ENCODE measurements at places on chromosomes 12 and 14.
A peak's percentile ranks its signal among the peaks of the same experiment; 100 is the strongest.

- DNase-seq, result peak; percentile 53
These were observed 565 bp downstream of the NT5DC3 start for GRCh38 chr12:103840462-103840875.

GRCh38 chr12:125907351-125907750 lies 842.1 kb downstream of the AACS start:
- no peak for DNase-seq

DNA sequence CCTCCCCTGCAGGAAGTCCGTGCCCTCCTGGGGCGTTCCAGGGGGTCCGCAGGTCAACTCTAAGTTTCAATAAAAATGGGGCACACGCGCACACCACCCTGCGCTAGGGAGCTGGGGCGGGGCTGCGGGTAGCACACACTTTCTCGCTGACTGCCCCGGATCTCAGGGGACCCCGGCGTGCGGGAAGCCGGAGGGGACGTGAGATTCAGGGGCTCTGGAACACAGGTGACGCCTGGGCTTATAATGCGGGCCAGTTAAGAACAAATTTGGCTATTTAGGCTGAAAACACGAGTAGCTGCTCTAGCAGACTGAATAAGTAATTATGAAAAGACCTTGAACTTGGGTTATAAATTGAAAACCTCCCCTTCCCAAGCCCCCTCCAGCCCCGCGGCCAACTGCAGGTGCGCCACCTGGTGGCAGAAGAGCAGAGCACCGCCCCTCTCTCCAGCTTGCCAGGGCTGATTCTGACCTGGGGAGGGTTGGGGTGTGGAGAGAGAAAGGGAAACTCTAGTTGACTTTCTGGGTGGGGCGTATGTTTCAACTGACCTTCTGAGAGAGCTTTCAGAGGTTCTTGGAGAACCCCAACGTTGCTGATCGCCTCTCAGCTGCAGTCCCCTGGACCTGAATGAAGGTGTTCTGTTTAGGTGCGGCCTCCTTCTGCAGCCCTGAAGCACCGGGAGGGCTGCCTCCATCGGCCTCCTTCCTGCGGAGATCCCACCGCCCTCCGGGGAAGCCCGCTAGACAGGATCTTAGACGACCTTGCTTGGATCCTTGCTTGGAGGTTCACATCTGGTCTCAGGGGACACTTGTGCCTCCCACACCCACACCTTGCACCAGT lies 118.4 kb upstream of the EVL start:
- DNase-seq, result peak; percentile 62

DNA sequence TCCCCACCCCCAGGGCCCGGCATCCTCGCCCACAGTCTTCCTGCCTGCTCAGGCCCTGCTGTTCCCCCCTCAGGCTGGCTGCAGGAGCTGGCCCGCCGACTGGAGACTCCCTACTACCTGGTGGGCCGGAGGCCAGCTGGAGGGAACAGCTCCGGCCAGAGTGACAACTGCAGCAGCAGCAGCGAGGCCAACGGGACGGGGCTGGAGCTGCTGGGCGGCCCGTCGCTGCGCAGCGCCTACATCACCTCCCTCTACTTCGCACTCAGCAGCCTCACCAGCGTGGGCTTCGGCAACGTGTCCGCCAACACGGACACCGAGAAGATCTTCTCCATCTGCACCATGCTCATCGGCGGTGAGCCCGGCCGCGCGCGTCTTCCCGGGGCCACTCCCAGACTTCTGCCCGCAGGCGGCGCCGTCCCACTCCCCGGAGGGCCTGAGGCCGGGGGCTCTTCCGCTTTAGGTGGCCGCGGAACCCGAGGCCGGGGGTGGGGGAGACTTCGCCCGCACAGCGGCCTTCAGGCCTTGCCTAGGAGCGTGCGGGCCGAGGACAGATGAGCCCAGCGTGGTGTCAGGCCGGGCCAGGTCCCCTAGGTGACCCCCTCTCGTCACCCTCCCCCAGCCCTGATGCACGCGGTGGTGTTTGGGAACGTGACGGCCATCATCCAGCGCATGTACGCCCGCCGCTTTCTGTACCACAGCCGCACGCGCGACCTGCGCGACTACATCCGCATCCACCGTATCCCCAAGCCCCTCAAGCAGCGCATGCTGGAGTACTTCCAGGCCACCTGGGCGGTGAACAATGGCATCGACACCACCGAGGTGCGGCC lies 10.2 kb downstream of the KCNH3 start:
- peak; percentile 29 for DNase-seq

DNA sequence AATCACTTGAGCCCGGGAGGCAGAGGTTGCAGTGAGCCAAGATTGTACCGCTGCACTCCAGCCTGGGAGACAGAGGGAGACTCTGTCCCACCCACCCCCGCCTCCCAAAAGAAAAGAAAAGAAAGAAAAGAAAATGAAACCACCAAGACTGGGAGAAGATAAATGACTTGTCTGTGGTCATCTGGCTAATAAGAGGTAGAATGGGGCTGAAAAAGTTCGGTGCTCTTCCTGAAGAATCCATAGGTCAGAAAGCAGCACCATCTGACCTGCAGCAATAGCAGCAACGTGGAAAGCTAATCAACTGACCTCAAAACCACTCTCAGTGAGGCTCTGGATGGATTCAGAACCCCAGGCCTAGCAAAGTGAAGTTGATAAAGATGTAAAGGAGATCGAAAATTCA lies 25.2 kb downstream of the SSH1 start:
- DNase-seq, result no peak

GRCh38 chr12:108360487-108360886 lies 21.4 kb upstream of the CMKLR1 start:
- DNase-seq, result no peak

- DNase-seq, result no peak
These were observed 5.9 kb upstream of the GSC start for GRCh38 chr14:94775871-94776210.

DNA sequence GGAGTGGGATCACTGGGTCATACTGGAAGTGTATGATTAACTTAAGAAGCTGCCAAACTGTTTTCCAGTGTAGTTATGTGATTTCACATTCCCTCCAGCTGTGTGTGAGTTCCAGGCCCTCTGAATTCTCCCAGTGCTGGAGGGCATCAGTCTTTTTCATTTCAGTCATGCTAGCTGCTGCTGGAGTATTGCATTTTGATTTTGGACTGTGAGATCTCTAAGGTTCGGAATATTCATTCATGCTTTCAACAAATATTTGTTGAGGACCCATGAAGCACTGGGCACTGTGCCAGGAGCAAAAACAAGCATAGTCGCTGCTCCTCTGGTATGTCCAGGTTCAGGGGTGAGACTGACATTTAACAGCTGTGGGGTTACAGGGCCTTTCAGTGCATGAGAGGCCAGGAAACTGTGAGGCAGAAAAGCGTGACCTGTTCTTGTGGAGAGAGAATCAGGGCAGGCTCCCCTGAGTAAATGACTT lies 133.2 kb downstream of the SCARB1 start:
- no peak for DNase-seq

DNA sequence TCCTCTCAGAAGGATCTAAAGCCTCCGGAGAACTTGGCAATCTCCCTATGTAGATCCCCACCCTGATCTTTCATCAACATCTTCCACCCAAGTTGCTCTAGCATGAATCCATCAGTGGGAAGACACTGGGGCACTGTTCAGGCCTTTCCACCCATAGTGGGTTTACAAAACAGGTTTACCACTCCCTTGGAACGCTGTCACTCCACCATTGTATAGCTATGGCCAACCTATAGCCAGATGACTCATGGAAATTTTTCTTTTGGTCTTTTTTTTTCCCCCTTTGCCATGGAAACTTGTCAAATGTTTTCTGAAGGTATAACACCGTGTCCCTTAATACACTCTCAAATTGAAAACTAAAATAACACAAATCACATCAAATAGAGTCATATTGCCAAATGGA lies 10.8 kb upstream of the HSPB8 start:
- no peak for DNase-seq

DNA sequence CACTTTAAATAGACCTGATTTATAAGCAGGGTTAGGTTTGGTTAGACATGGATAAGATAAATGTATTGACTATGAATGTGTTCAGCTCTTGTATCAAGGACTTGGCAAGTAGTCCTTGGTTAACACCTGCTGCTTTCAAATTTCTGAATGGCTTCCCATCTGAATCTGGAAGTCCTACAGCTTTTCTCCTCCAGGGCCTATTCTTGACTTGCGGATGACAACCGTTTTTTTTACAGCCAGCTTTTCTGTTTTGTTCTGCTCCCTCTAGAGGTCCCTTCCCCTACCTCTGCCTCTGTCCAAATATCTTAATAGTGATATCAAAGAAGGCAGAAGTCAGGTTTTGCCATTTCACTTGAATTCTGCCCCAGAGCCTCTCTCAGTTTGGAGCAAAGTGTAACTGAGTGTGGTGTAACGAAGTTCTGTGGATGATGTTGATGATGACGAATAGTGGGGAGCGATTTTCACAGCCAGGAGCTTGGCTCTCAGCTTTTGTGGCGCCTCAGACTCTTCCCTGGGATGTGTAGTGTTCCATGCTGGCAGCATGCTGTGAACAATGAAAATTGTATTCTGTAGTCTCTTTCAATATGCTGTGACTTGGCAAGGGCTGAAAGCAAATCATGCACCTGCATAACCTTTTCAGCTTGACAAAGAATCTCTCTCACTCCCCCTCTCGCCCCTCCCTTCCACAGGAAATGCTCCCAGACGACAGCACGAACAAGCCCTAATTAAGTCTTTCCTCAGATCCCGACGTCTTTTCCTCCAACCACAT lies 5.0 kb upstream of the SLC4A8 start:
- no peak for DNase-seq

DNA sequence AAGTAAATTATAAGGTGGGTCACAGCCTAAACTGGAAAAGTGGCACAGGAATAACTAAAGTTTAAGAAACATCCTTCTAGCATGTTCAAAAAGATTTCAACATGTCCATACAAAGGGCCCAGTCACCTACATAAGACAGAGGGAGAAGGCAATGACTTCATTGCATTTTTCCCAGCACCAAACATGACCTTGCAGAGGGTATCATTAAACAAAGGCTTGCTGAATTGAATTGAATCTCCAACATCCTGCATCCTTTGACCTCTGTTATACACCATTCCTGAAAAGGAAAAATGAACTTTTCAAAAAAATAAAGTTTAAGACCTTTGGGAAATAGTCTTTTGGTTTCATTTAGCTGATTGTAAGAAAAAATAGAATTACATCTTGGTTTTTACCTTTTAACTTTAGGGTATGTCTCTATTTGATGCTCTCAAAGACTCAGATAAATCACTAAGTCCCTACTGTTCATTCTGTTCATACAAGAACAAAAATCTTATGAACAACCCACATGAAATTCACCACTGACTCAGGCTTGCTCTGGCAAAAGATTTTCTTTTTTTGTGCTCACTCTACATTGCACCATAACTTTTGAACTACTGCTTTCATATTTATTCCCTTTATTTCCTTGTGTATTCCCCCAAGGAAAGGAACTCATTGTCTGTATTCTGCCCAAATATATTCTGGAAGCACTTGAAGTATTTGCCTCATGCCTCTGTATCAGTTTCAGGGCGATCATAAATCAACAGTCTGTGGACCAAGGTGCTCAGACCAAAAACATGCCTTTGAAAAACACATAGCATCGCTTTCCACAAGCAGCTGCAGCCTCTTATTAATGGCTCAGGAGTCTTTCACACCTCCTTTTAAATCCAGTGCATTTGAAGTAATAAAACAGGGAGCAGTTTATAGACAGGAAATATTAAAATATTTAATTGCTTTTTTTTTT lies 121.7 kb downstream of the DUSP6 start:
- DNase-seq, result no peak

DNA sequence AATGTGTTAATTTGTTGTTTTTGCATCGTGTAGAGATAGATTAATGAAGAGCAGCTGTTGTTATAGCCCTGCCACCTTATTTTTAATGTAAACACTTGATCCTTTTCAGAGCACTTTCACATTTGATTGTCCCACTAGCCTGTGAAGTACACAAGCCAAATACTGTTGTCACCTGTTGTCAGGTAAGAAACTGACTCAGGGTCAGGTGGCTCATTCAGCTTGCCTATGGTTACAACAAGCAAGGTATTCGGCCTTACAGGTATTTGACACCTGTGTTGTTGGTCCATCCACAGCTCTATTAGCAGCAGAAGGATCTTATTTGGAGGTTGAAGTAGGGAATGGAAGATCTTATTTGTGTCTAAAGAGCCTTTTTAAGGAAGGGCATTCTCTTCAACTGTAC lies 108.9 kb downstream of the GPR135 start:
- no peak for DNase-seq

DNA sequence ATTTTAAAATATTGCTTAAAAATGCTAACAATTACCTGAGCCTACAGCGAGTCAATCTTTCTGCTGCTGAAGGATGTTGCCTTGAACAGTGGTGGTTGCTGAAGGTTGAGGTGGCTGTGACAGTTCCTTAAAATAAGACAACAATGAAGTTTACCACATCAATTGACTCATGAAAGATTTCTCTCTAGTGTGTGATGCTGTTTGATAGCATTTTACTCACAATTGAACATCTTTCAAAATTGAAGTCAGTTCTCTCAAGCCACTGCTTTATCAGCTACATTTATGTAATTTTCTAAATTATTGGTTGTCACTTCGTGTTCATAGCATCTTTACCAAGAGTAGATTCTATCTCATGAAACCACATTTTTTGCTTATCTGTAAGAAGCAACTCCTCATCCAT lies 20.3 kb downstream of the CMAS start:
- DNase-seq, result no peak

GRCh38 chr12:9707864-9708808 lies 24.8 kb downstream of the CLECL1 start:
- peak; percentile 66 for DNase-seq

DNA sequence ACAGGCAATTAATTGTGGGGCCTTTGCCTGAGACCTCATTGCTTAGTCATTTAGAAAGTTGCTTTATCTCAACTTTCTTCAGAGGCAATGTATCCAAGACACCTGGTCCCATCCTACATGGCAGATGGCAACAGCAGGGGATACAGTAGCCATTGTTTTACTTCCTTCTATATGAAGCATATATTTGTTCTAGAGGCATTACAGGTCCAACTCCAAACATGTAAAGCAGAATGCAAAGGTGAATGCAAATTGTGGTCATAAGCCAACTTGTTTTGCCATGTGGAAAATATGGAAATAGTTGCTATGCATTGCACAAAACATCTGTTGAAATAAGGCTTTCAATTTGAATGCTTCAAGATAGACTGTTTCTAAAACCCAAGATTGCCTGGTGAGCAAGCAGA lies 109.8 kb upstream of the BCAT1 start:
- no peak for DNase-seq

GRCh38 chr12:8996682-8997405 lies 7.5 kb downstream of the KLRG1 start:
- peak; percentile 31 for DNase-seq

GRCh38 chr12:53722450-53723041 lies 4.7 kb downstream of the CALCOCO1 start:
- no peak for DNase-seq

GRCh38 chr14:86640288-86640687 lies 1110.3 kb downstream of the FLRT2 start:
- DNase-seq, result no peak
